Activated CD4-positive, alpha-beta T cell treated with anti-CD3 and anti-CD28 coated beads for 4 hours (primary cell): ENCODE measurements at places on chromosomes 13 and 19.

- no peak for DNase-seq
These were observed 48.0 kb upstream of the ABCC4 start for GRCh38 chr13:95349267-95349666.

- no peak for DNase-seq
These were observed 17.7 kb downstream of the RFX2 start for GRCh38 chr19:6092329-6093286.

GRCh38 chr13:79385694-79386093 is 20.4 kb downstream of the RBM26 start:
- DNase-seq, result peak; percentile 15

GRCh38 chr13:75693227-75693626 is 57.1 kb downstream of the LMO7 start:
- DNase-seq, result no peak

- no peak for DNase-seq
These were observed 1.7 kb upstream of the USPL1 start for GRCh38 chr13:30615866-30616541.
